ENCODE measurements at places on chromosomes 7 and 10.

GRCh38 chr7:24213311-24213710 lies 70.7 kb upstream of the NPY start:
- DNase-seq, result no peak

GRCh38 chr7:8615019-8615418 lies 181.6 kb downstream of the NXPH1 start:
- DNase-seq, result no peak

GRCh38 chr7:17939606-17940301 lies 540 bp downstream of the SNX13 start:
- peak; percentile 54 for DNase-seq

GRCh38 chr10:34181553-34182300 lies 633.4 kb downstream of the PARD3 start:
- no peak for DNase-seq

GRCh38 chr7:117163101-117163500 lies 159.8 kb downstream of the WNT2 start:
- DNase-seq, result no peak

DNA sequence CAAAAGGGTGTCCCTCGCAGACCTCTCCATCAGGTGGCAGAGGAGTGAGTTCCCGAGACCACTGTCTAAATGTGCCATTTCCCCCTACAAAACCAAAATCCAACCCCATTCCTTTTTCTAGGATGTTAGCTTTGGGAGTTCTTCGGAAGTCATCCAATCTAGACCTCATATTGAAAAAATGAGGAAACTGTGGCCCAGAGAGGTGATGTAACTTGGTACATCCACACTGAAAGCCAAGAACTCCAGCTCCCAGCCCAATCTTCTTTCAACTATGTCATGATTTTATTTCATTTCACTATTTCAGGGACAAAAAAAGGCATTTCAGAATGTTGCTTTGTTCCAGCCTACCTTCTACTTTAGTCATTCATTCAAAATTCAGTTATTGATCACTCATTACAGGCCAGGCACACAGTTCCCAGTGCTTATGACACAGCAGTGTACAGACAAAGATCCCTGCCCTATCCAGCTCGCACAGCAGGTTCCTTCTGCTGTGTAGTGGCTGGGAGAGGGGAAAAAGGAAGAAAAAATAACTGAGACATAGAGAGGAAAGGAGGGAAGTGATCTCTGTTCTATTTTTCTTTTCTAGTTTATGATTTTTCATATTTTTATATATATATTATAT lies 35.8 kb downstream of the SCRN1 start:
- DNase-seq, result no peak

DNA sequence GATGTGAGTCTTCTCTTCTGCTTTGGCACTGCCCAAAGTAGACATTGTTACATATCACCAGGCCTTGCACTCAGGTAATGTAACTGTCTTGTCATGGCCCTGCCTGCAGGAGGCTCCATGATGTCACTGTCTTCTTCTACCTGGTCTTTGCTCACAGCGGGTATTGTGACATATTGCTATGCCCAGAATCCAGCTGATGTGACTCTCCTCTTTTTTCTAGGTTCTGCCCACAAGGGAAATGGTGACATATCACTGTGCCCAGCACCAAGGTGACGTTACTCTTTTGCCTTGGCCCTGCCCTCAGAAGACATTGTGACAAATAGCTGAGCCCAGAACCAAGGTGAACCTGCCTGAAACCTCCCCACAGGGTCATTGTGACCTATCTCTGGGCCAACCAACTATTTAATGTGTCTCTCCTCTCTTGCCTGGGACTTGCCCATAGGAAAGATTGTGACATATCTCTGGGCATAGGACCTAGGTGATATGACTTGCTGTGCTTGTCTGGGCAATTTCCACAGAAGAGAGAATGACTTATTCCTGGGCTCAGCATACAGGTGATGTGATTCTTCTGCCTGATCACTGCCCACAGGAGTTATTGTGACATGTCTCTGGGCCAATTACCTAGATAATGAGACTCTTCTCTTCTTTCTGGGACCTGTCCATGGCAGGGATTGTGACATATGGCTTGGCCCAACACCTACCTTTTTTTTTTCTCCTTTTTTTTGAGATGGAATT lies 26.5 kb upstream of the ZNF107 start:
- no peak for DNase-seq

- DNase-seq, result no peak
Observed at GRCh38 chr7:92303761-92304160, 58.0 kb downstream of the ANKIB1 start.

DNA sequence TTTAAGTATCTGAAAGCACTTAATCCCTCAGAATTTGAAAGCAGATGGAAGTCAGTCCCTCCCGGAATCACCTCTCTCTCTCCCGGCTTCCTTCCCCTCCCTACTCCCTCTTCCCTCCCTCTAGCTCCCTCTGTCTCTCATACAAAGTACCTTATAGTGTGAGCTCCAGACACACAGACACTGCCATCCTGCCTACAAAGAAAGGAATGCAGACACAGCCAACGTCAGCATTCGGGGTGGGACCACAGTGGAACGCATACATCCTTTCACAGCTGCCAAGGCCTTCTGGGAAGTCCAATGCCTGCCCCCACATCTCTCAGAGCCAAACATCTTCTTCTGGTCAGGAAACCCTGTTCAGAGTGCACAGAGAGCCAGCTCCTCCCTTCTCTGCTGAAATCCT lies 9.3 kb downstream of the NOD1 start:
- peak; percentile 76 for DNase-seq

Measured in ureter (tissue), 1 donor.